ENCODE measurements at places on chromosomes 3 and 15.

GRCh38 chr3:9916734-9917680 is at the start of gene IL17RC:
Gene IL17RC, plus strand, starts transcription at chr3:9917098. Its CDS starts 218 bp downstream, at chr3:9917316.
- no peak for DNase-seq

DNA sequence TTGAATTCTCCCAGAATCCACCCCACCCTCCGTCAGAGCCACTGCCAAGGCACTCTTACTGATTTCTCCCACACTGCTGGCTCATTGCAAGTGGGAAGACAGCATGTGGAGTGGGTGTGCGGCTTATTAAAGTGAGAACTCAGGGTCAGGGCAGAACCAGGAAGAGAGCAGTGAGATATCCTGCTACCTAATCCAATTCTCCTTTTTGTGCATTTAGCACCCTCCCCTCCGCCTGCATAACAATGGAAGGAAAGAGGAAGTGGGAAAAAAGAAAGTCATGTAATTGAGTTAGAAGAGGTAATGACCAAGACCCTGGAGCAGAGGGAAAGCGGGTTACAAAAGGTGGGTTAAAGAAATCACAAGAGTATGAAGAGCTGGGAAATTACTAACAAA is 27.8 kb upstream of the PIK3CB start:
- DNase-seq, result no peak

- DNase-seq, result no peak
These were observed 54.4 kb upstream of the EHHADH start for GRCh38 chr3:185308126-185308754.

GRCh38 chr3:141524988-141525387 is 38.2 kb downstream of the RASA2 start:
- DNase-seq, result no peak

- no peak for DNase-seq
These were observed 18.6 kb upstream of the TRPC1 start for GRCh38 chr3:142705198-142705597.

GRCh38 chr3:184780981-184781515 is 30.9 kb upstream of the VPS8 start:
- DNase-seq, result no peak

GRCh38 chr15:89400116-89400781 is 65.6 kb upstream of the POLG start:
- DNase-seq, result no peak

DNA sequence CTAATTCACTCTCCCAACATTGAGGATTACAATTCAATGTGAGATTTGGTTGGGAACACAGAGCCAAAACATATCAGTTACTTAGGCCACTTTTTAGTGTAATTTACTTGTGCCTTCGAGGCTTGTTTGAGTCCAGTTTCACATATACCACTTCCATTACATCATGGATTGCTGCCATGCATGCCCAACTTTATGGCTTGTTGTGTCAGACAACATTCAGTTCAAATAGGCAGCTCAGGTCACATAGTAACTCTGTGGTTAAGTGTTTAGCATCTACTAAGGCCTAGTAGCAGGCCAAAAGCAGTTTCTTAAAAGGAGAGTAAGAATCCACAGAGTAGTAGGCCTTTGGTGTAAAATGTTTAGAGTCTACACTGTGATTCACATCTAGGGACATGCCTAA is 164.3 kb upstream of the GMNC start:
- no peak for DNase-seq

- no peak for DNase-seq
These were observed 107.0 kb downstream of the TOP2B start for GRCh38 chr3:25557694-25558093.

- no peak for DNase-seq
These were observed 44.4 kb downstream of the GAP43 start for GRCh38 chr3:115667738-115668065.

- DNase-seq, result no peak
These were observed 33.3 kb downstream of the BTLA start for GRCh38 chr3:112466020-112466419.

- DNase-seq, result no peak
These were observed 57.6 kb upstream of the CSPG5 start for GRCh38 chr3:47636225-47636624.

GRCh38 chr3:107633327-107634098 is 110.8 kb downstream of the BBX start:
- no peak for DNase-seq

DNA sequence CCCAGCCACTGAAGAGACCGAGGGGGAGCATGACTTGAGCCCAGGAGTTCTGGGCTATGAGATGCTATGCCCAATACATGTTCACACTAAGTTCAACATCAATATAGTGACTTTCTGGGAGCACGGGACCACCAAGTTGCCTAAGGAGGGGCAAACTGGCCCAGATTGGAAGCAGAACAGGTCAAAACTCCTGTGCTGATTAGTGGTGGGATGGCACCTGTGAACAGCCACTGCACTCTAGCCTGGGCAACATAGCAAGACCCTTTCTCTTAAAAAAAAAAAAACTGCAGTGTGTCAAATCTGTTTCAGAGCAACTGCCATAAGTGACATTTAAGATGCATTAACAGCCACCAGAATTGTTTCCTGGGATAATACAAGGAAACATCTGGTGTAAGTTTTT is 9.8 kb downstream of the HES1 start:
- no peak for DNase-seq

- no peak for DNase-seq
These were observed 49.8 kb downstream of the BOC start for GRCh38 chr3:113261063-113261625.

DNA sequence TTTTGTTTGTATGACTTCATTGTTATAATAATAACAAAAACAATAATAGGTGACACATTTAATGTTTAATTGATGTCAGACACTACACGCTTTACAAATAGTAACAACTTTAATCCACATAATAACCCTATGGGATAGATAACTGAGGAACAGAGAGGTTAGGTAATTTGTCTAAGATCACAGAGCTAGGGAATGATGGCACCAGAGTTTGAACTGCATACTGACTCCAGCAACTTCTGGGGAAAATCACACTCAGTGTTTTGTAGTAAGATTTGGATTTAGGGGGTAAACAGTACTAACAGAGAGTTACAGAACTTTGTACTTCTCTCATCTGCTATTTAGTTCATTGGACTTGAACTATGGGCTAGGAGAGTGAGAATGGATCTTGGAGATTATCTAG is 66.0 kb downstream of the CMSS1 start:
- DNase-seq, result no peak

DNA sequence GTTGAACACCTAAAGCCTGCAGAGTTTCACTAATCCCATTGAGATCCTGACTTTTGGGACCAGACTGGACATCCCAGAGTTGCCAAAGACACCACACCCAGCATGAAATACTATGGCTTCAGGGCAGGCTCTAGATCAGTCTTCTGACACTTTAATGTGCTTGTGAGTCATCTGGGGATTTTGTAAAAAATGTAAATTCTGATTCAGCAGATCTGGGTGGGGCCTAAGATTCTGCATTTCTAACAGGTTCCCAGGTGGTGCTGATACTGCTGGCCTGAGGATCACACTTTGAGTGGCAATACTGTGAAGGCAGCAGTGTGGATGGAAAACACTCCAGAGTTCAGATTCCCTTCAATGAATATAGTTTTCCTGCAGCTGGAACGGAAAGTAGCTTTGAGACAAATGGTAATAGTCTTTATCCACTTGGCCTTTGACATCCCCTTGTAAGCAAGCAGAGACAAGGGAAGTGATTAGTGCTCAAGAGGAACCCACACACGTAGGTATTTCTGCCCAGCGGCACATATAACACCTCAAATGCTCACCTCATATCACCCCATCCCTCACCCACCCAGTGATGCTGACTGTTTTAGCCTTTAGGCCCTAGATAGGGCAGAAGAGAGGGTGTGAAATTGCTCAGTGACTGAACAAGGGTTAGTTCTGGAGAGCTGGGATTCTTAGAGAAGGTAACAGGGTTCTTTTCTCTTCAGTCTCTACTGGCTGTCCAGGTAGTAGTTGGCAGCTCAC is 51.5 kb upstream of the GSK3B start:
- DNase-seq, result no peak

DNA sequence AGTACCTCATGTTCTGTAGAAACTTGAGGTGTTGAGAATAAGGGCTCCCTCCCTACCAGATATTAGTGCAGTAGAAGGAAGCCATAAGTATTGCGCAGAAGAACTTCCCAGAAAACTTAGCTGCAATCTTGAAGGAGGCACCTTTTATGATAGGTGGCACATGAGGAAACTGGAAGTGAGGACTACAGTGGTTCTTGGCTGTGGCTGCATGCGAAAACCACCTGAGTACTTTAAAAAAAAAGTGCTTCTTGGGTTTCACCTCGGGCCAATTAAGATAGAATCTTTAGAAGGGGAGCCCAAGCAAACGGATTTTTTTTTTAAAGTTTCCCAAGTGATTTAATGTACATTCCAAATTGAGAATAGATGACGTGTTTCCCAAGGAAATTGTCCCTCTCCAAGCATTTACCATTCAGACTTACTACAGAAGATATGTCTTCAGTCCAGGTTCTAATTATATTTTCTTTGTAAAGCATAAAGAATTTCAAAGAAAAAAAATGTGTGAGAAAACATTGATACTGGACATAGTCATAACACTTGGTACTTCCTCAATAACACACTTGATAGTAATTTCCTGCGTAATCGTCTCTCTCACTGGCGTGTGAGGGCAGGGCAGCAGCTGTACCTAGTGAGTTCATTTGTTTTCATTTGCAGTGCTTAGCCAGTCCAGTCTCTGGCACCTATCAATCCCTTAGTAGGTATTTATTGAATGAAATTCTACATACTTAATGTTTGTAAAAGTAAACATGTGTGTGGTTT is 12.3 kb upstream of the NR1I2 start:
- no peak for DNase-seq

DNA sequence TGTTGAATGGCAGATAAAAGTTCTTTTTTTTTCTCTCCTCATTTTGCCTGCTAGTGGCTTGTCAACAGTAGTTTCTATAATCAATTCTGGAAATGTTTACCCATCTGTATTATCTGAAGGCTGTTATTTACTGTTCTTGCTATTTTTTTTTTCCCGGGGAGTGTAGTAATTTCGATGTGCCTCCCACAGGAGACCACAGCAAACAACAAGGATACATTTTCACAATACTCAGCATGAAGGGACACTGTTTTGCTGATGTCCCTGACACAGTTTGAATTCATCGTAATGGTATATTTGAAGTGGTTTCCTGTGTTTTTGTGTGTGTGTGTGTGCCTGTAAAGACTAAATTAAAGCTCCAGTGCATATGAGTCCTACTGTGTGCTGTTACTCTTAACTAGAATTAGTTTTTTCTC is 92.1 kb upstream of the ICE2 start:
- no peak for DNase-seq

- no peak for DNase-seq
These were observed 82.9 kb upstream of the GSK3B start for GRCh38 chr3:120177151-120177550.

GRCh38 chr3:8366219-8366810 is 135.3 kb upstream of the LMCD1 start:
- no peak for DNase-seq

DNA sequence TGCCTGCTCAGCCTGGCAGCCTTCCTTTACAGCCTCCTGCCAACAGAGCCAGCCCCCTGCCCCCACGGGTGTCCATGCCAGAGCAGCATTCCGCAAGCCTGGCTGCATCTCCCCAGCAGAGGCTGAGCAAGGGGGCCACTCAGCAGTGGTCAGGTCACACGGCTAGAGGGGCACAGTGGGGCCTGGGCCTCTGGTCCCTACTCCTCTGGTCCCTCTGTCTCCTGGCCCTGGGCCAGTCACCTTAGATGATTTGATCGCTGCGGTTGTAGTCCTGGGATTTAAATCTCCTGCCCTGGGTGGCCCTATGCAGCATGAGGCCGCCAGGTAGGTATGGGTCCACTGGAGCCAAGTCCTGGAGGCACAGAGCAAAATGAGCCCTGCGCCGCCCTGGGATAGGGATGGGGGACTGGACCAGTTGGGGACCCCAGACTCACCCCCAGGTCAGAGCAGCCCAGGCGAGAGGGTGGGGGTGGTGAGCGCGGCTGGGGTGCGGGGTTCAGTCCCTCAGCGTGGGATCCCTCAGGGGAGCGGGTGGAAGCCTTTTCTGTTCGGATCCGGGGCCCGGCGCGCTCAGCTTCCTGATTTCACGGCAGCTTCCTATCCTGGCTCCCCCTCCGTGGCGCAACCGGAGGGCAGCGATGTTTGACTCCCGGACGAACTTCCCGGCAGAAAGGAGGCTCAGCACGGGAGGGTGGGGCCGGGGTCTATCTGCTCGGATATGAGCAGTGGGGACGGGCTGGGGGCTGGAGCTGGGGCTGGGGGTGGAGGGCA is at the start of gene ZBTB47:
Gene ZBTB47 (plus strand): TSS at position 138 of the 771 bp plus-strand sequence. CDS start 4,659 bp downstream, outside the sequence.
- DNase-seq, result no peak

GRCh38 chr3:149151843-149152242 is 22.4 kb downstream of the HPS3 start:
- DNase-seq, result no peak

DNA sequence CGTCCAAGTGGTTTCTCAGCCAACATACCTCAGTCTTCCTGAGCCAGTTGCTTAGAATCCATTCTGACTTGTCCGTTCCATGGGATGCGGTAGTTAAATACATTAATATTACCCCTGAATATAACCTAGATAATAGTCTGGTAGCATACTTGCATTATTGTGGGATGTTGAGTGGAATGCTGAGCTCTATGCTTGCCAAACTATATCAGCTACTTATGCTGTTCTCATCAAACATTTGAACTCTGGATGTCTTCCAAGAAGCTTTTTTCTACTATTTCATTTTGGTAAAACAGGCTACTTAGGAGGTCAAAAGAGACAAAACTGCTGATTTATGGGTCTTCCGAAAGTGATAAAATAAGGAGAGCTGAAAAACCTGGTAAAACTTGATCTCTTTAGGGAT is 429.5 kb downstream of the NAALADL2 start:
- DNase-seq, result no peak

GRCh38 chr3:73504239-73504638 is 120.5 kb downstream of the PDZRN3 start:
- no peak for DNase-seq

- DNase-seq, result no peak
These were observed 38.8 kb upstream of the MLF1 start for GRCh38 chr3:158532099-158532734.

- no peak for DNase-seq
These were observed 20.4 kb downstream of the KPNA4 start for GRCh38 chr3:160544844-160545503.

- DNase-seq, result no peak
These were observed 246.2 kb upstream of the TBL1XR1 start for GRCh38 chr3:177443469-177443868.

DNA sequence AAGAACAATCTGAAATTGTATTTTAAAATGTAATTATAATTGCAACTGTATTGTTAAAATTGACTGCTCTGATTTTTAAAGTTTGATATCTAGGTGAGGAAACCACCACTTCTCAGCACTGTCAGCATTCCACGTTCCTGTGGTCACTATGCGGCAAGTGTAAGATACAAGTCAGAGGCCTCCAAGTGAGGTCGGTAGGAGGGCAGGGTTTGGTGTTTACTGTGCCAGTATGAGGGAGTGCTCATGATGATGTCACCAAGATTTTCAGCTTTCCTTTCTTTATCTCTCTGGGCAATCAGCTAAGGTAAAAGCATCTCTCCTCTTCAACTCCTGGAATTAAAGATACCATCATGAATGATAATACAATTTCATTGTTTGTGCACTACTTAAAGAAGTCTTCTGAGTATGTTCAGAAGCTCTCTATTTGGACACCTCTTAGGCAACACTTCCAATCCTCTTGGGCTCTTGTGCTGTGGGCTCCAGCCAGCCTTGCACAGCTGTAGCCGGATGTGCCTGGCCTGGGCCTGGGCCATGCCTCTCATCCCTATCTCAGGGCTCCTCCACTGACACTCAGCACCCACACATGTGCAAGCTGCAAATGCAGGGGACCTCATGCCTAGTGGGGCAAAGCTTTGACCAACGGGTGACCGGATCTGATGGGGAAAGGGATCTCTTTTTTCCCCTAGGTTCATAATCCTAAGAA is 42.9 kb downstream of the CCR3 start:
- no peak for DNase-seq

- DNase-seq, result no peak
These were observed 1.1 kb downstream of the SYNPR start for GRCh38 chr3:63279005-63279841.

Data from activated CD4-positive, alpha-beta T cell treated with anti-CD3 and anti-CD28 coated beads for 1 hour (primary cell).